ENCODE measurements at places on chromosomes 6 and 20.

DNA sequence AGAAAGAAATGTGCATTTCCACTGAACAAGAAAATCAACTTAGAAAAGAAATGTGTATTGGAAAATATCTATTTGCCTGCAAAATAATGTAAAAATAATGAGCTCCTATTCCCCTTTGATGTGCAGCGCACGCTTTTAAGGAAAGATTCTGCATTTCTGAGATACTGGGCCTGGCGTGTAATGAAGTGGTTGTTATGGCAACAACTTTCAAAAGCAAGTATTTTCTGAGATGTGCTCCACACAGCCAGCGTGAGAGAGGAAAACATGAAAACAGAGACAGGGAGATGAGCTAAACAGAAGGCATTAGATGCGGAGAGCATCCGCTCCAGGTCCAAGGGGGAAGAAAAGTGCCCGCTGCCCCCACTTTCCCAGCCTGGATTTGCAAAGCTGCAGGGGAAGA is 39.1 kb upstream of the GTSF1L start:
- DNase-seq = no peak

DNA sequence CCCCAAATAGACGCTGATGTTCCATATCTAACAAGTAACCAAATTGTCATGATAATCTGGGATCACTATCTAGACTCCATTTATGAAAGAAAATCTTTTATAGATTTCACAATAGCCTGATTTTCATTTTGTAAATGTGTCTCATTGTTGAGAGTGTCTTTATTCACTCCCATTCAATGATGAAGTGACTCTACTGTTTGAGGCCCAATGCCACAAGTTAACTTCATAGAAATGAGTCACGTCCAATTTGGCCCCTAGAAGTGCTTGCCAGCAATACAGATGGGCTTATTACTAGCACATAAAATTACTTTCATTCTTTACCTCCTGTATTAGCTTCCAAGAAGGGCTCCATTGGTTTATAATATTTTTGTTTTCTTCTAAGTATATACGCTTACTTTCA is 6.3 kb downstream of the IPCEF1 start:
- DNase-seq = no peak

DNA sequence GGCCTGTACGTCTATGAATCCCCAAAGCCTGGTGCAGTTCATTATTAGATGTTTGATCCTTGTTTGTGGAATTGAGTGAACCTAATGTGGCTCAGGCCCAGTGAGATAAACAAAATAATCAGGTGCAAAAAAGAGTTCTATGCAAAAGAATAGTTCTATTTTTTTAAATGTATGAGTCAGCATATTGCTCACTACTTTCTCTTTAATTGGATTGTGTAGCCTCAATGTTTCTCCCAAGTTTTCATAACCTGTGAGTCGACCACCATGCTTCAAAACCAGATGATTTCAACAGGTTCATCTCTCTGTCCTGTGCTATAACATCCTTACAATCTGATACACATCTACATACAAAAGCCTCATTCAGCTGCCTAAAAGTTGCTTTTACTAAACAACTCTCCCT is 116.5 kb upstream of the HDAC2 start:
- no peak for DNase-seq

- DNase-seq = no peak
Observed at GRCh38 chr6:143158113-143158581, 97.5 kb downstream of the AIG1 start.

DNA sequence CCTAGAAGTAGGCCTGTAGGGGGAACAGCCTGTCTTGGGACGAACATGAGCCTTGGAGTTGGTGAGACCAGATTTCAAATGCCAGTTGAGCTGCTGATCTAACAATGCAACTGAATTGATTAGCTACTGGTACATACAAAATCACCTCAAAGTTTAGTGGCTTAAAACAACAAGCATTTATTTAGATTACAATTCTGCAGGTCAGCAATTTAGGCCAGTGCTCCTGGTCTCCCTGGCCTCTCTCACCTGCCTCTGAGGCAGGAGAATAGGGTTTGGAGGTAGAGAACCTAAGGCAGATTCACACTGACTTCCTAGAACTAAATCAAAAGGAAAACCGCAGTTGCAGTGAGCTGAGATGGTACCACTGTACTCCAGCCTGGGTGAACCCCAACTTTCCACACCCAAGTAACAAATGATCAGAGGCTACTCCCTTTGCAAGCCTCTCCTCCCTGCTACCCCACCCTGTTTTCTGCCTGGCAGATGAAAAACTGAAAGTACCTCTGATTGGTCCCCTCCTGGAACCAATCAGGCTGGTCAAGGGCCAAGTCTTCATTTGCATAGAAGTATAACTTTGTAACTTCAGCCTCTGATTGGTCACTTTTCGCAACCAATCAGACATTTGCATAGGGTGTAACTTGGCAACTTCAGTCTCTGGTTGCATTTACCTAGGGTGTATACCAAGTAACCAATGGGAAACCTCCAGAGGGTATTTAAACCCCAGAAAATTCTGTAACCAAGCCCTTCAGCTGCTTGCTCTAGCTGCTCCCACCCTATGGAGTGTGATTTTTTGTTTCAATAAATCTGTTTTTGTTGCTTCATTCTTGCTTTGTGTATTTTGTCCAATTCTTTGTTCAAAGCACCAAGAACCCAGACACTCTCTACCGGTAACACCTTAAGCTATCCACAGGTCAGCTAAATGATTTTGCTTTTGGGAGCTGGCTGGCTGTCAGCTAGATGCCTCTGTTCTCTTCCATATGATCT is 8.1 kb upstream of the UBR2 start:
- no peak for DNase-seq

- DNase-seq = no peak
Observed at GRCh38 chr20:53910351-53911002, 159.9 kb downstream of the BCAS1 start.

- DNase-seq = no peak
Observed at GRCh38 chr20:51535075-51535386, 7.5 kb downstream of the NFATC2 start.

- DNase-seq = no peak
Observed at GRCh38 chr6:169986848-169987498, 235.6 kb downstream of the ERMARD start.

DNA sequence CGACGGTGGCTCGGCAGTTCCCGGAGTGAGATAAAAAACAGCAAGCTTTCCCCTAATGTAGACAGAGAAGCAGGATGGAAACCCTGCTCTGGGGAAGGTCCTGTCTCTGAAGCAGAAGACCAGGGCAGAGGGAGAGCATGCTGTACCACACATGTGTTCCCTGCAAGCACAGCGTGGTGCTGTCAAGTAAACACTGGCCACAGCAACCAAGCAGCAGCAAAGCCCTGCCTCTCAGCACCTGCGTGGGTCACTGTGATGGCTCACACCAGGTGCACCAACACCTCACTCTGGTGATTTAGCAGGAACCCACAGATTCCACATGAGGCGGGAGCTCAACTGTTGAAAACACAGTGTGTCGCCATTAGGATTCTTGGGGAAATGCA is 65.2 kb upstream of the TXNDC5 start:
- DNase-seq = no peak

DNA sequence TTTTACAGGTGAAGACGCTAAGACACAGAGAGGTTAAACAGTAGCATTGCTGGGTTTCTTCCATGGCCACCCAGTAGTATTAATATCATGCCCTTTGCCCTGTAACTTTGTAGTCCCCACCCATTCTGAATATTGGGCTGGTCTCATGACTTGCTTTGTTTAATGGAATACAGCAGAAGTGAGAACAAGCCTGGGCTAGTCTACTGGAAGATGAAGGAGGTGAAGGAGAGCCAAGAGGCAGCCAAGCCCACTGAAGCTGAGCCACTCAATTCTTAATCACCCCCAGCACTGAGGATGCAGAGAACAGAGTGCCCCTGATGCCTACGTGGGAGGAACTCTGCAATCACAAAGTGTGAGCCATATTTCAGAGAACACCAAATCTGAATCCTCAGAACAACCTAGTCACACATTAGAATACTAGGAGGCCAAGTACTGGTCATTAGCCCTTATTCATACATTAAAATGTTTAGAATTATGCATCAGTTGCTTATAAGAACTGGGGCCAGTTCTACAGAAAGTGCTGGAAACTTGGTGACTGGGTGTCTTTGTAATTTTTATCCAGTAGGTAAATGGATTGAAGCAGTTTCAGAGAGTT is 270.1 kb upstream of the PRND start:
- no peak for DNase-seq

DNA sequence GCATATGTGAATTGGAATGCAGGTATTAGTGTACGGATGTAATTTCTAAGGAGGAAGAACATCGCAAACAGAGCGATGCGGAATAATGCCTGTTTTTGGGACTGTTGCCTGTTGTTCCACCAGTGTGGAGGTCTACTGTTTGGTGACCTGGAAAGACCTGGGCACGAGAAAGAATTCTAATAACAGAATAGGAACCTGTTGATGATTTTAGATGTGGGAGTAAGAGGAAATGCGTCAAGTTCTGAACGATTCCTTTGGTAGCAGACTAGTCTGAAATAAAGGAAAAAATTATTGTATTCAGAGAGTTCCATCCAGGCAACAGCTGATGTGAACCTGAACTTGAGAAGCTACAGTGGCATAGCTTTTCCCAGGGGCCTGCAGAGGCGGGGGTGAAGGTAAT is 192.1 kb downstream of the DTNBP1 start:
- DNase-seq = no peak

GRCh38 chr20:25050501-25051350 is 7.2 kb downstream of the ACSS1 start:
- no peak for DNase-seq

GRCh38 chr6:43806043-43806757 is 36.2 kb downstream of the VEGFA start:
- no peak for DNase-seq

- DNase-seq = no peak
Observed at GRCh38 chr20:16692009-16692408, 37.8 kb upstream of the SNRPB2 start.

DNA sequence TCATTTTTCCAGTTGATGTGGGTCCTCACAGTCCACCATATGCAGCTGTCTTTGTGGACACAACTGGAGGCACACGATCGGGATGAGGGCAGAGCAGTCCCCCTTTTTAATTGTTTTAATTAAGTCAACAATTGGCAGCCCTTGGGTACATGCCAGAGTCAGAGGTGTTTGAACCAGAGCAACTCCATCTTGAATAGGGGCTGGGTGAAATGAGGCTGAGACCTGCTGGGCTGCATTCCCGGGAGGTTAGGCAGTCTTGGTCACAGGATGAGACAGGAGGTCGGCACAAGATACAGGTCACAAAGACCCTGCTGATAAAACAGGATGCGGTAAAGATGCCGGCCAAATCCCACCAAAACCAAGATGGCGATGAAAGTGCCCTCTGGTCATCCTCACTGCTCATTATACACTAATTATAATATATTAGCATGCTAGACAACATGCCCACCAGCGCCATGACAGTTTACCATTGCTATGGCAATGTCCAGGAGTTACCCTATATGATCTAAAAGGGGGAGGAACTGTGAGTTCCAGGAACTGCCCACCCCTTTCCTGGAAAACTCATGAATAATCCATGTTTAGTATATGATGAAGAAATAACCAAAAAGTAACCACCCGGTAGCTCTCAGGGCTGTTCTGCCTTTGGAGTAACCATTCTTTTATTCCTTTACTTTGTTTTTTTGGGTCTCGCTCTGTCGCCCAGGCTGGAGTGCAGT is 31.8 kb upstream of the BLCAP start:
- DNase-seq = no peak

- no peak for DNase-seq
Observed at GRCh38 chr20:5160882-5161281, 34.1 kb downstream of the CDS2 start.

DNA sequence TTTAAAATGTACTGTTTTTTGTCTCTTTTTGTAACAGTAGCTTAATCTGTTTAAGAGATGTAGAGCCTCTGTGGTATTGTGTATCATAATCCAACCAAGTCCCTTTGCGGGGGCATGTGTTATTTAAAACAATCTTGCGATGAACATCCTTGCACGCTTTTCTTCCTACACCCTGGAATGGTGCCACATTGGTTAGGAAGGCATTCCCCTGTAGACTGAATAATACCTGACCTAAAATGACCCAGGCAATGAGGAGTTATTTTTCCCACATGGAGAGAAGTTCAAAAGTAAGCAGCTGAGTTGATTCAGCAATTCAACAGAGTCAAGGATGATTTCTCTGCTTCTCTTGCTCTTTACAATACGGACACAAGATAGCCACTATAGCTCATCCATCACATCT is 142.0 kb upstream of the PMEPA1 start:
- no peak for DNase-seq

DNA sequence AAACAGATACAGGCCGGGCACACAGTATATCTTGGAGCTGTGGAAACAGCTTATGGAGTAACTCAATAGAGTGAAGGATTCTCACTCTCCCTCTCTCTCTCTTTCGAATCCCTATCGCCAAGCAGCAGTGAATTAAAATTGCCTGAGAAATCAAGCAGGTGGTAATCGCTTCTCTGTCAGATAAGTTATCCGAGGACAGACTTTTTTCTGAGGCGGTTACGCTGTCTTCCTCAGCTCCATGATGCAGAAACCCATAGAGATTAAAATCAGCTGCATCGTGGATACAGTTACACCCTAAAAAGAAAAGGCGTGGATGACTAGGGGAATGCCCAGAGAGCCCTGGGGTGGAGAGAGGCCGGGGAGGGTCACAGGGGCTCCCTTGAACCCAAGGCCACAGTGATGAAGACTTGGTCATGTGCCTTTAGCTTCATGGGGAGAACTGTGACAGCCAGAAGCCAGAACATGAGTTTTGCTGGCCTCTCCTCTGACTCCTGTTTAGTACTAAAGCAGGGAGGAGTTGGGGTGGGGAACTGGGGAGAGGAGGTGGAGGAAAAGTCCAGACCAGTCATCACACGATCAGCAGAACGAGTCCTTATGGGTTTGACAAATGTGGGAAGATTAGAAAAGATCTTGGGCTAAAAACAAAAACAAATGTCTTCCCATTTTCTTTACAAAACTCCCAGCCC is 138.8 kb upstream of the JARID2 start:
- no peak for DNase-seq

DNA sequence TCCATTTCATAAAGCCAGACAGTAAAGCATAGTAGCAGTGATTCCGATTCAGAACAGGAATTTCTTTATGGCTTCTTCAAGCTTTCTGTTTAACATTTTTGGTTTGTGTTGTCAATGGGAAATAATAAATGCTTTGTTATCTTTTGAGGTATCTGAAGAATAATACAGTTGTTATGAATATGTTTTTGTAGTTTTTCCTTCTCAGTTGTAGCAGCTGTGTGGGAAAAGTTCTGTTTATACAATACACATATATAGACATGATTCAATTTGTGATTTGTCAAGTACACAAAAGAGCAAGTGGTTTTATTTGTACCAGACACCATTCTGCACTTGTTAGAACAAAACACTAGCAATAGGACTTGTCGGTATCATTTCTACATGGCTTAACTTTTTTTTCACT is 96.6 kb downstream of the CDYL start:
- DNase-seq = no peak

GRCh38 chr6:12947151-12947871 is 230.7 kb downstream of the PHACTR1 start:
- no peak for DNase-seq

- no peak for DNase-seq
Observed at GRCh38 chr20:62952373-62952967, at the start of gene SLC17A9. Gene SLC17A9 (plus strand): TSS chr20:62952709. CDS start chr20:62952831, 122 bp downstream.

- no peak for DNase-seq
Observed at GRCh38 chr6:52522151-52522626, 54.7 kb downstream of the TRAM2 start.

GRCh38 chr6:111615916-111616612 is 10.4 kb upstream of the TRAF3IP2 start:
- no peak for DNase-seq

All from NCI-H1694 (cell line).